Suppressor macrophage treated with lipopolysaccharide for 4 hours (primary cell): ENCODE measurements at places on chromosomes 5 and 9.

DNA sequence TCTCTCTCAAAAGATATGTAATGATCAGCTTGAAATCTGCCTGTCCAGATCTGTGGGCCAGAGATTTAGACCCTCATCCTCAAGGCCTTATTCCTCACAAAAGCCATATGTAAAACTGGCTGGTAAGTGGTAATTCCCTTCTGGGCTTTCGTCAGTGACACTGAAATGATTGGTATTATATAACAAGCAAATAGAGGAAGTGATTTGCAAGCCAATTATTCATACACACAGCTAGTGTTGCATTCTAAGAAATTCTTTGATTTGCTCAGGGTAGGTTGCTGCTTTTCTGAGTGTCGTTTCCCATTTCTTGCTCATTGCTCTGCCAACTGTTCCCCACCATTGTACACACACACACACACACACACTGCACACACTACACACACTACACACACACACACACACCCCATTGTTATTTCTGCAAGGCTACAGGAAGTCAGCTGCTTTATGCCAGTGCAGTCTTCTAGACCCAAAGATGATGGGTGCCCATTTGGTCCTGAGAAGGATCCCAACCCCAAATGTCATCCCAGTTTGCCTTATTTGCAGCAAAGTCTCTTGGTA is 76.8 kb downstream of the PRLR start:
- peak; percentile 35 for DNase-seq

DNA sequence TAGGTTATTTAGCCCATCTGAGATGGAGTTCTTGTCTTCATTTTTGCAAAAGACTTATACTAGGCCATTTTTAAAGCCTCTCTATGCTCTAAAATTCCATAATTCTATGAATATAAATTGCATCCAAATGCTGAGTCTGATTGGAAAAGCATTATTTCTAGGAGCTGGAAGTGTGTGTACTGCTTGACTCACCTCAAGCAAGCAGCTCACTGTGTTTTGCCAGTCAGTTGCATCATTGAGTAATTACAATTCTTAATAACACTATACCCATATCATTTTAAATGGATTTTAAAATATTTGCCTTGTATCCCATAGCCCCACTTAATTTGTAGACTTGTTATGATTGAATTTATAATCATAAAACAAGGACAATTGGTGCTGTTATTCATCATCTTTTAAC is 161.0 kb downstream of the PAM start:
- no peak for DNase-seq

GRCh38 chr9:133453651-133454050 is 6.1 kb upstream of the CACFD1 start:
- DNase-seq, result no peak

GRCh38 chr9:133428617-133429101 is 6.5 kb downstream of the ADAMTS13 start:
- DNase-seq, result no peak

- DNase-seq, result peak; percentile 58
Measured at GRCh38 chr5:81838307-81838906, 87.5 kb upstream of the SSBP2 start.

GRCh38 chr5:149959406-149960236 is 937 bp upstream of the SLC26A2 start:
- peak; percentile 80 for DNase-seq

- DNase-seq, result no peak
Measured at GRCh38 chr5:141640698-141641097, 3.9 kb downstream of the RELL2 start.

DNA sequence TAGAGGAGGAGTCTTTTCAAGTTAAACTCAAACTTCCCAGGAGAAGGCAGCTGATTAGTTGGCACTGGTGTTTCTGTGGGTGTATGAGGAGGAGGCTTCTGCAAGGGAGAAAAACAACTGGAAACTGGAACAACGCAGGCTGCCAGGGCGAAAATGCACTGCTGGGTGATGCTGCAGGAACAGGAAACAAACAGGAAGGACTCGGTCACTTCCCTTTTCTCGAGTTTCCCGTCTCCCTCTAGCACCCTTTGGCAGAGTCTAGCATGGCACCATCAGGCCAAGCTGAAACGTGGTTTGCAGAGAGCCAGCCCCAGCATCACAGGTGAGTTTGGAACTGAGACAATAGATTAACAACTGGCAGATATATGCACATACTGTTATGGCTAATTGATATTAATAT is 77.5 kb upstream of the CAST start:
- peak; percentile 39 for DNase-seq
